NCI-H524 (cell line): ENCODE measurements at places on chromosomes 1 and 21.

DNA sequence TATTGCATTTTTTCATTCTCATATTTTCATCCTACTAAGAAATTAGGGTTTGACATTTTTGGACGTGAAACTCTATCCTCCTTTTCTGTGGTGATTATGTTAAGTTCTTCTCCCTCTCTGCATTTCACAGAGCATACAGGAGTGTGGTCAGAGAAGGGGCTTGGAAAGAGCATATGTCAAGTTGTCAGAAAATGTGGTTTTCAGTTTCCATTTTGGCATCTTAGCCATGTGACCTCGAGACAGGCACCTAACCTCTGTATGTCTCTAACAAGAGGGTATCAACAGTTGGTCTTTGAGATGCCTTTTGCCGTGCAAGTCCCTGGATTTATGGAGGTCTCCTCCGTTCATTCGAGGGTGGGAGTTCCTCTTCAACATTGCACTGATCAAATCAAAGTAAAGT, 140.7 kb downstream of the CYYR1 start:
- no peak for DNase-seq

DNA sequence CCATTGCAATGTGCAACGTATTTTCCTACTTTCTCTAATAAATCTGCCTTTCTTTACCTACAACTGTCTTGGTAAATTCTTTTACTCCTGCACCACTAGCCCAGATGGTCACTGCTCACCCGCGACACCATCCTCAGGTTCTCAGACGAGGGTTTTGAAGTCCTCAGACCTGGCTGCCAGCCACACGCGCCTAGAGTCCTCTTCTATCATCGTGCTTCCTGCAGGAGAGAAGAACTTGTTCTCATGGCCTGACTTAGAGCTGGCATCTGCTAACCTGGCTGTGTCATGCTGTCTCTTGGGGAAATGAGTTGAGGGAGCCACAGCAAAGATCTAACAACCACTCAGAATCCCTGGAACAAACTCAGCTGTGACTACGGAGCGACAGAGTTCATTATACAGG, 30.3 kb upstream of the PGBD5 start:
- no peak for DNase-seq

- DNase-seq, result no peak
These were observed 356.7 kb upstream of the TMPRSS15 start for GRCh38 chr21:18760247-18760646.

DNA sequence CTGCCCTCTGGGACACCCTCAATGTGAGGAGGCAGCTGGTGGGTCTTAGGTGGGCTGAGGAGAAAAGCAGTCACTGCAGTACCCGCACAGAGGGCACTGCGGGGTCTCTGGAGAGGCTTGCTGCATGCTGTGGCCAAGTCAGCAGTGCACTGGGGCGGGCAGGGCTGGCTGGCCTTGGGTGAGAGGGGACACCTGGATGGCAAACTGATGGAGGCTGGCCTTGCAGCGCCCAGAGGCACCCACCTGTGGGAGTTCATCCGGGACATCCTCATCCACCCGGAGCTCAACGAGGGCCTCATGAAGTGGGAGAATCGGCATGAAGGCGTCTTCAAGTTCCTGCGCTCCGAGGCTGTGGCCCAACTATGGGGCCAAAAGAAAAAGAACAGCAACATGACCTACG, 3.2 kb downstream of the ELF3 start:
- no peak for DNase-seq

DNA sequence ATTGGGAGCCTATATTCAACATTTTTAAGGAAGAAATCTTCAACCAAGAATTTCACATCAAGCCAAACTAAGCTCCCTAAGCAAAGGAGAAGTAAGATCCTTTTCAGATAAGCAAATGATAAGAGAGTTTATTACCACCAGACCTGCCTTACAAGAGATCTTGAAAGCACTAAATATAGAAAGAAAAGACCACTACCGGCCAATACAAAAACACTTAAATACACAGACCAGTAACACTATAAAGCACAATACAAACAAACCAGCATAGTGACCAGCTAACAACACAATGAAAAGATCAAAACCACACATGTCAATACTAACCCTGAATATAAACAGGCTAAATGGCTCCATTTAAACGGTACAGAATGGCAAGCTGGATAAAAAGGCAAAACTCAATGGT, 165.4 kb downstream of the MRPL39 start:
- no peak for DNase-seq

DNA sequence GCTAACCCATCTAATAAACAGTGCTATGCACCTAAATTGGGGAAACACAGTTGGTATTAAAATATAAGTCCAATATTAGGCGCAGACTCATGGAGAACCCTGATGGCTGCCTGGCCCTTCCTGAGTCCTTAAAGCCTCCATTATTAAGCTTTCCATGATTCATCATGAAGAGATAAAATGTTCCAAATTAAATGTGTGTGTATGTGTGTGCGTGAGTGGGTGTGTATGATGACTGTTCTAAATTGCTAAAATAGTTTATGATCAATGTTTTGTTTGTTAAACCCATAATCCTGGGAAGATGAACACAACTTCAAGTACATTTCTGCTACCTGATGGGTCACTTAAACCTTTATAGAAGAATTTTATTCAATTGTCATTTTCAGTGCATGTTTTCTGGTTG, 6.3 kb upstream of the RBBP5 start:
- DNase-seq, result no peak

DNA sequence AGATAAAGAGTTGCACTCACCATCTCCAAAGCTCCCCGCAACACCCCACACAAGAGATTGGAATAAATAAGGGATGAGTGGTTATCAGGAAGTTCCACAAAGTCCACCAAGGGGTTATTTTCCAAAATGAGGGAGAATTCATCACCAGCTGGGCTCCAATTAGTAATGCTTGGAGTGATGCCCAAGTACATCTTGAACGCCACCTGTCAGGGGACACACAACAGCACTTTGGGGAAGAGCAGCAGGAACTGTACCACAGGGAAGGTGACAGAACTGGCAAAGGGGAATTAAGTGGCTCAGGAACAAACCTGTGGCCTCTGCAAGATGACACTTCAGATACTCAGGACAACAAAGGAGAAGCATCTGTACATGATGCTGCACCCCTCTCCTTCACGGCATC, 11.5 kb downstream of the TRAPPC3 start:
- DNase-seq, result peak; percentile 93

DNA sequence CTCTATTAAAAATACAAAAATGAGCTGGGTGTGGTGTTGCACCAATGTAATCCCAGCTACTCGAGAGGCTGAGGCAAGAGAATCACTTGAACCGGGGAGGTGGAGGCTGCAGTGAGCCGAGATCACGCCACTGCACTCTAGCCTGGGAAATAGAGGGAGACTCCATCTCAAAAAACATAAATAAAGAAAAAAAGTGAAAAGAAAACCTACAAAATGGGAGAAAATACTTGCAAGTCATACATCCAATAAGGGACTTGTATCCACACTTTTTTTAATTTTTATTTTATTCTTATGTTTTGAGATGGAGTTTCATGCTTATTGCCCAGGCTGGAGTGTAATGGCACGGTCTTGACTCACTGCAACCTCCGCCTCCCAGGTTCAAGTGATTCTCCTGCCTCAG, 29.5 kb upstream of the SH3D21 start:
- DNase-seq, result no peak

- DNase-seq, result no peak
These were observed 16.6 kb downstream of the SERINC2 start for GRCh38 chr1:31429583-31429982.
